Right ventricle myocardium superior (tissue), 1 donor: ENCODE measurements at places on chromosomes 6 and 20. TPM values are rescaled to one million over a fixed set of nuclear protein-coding genes. Genes with fewer than 3 reads are reported as not detected.

GRCh38 chr6:3063733-3064700, 4.3 kb upstream of the RIPK1 start:
- DNase-seq = peak; percentile 98

DNA sequence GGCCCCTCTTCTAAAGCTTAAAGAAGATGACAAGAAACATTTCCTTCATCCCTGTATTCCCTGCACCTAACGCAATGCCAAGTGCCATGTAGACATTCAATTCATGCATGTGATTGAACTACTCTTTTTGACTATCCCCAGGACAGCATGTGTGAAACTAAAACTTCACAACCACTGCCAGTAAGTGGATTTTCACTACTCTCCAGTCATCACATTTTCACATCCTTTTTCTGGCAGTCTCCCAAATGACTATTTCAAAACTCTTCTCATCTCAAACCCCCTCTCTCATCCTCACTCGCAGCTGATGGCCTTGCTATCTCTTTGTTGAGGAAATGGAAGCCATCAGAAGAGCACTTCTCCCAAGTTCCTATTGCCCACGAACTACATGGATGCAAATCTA, 122.6 kb downstream of the OPRM1 start:
- no peak for DNase-seq

Gene CCN2
- 13.9 TPM for total RNA-seq

DNA sequence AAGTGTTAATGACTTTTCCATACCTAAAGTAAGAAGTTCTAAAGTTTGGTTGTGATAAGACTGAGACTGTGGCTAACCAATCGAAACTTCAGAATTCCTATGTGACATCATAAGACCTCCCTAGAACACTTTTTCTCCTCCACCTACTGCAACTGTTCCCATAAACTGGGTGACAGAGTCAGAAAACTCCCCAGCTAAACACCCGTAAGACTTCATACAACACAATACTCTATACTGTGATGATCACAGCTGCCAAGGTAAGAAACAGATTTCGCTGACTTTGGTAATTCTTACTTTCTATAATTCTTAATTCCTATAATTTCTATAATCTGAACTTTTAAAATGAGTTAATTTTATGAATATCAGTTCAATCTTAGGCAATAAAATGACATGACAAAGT, at the start of gene PLN:
PLN (plus strand) TSS at position 161 of the 400 bp plus-strand sequence. CDS start 10,626 bp downstream, outside the sequence.
- DNase-seq = no peak

DNA sequence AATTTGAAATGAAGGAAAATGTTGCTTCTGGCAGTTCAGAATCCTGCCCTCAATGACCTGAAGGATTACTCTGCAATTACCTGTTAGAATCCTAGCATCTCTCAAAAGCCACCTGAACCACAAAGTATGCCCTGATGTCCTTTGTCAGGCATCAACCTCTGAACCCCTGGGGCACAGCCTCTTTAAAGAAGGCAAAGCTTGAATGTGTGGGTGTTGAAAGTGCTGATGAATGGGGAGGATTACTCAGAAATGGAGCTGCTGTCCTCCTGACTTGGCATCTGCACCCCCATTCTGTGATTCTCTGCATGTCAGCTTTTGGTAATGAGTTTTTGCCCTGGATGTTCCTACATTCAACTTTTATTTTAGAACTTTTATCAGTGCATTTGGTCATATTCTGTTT, 179.2 kb downstream of the PKHD1 start:
- DNase-seq = no peak

Gene FNDC11
- total RNA-seq = 0.11 TPM

DNA sequence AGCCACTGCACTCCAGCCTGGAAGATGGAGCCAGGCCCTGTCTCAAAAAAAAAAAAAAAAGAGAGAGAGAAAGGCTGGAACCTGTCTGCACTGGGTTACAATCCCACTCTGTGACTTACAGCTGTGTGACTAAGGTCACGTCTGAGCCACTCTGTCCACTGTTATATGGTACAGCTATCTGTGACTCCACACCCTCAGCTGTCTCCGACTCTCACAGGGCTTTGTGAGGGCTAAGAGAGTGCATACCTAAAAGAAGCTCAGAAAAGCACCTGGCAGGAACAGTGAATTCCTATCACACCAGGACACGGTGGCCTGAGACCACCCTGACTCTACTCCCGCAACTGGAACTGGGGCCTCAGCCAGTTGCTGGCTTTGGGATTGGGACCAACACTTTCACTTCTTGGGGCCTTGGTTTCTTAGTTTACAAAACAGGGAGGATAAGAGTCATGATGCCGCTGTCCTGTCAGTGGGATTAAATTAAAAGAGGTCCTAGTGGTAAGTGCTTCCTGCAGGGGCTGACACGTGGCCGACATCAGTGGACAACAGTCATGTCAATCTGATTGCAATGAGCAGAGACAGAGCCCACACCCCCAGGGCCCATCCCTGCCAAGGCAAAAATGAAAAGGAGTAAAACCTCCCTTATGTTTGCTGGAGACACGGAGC, 5.7 kb upstream of the CD93 start:
- DNase-seq = no peak

DNA sequence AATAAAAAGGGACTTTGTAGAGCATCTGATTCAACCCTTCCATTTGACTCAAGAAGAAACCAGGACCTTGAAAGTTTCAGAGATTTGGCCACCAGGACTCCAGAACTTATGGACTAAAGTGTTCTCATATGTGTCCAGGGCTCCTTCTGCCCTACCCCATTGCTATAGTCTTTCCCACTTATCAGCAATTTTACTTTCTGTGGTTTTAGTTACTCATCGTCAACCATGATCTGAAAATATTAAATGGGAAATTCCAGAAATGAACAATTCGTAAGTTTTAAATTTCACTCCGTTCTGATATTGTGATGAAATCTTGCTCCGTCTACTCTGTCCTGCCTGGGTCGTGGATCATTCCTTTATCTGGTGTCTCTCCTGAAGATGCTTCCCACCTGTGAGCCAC, 259.8 kb downstream of the PHACTR1 start:
- no peak for DNase-seq

Gene SUMO4
- total RNA-seq = 0.22 TPM

DNA sequence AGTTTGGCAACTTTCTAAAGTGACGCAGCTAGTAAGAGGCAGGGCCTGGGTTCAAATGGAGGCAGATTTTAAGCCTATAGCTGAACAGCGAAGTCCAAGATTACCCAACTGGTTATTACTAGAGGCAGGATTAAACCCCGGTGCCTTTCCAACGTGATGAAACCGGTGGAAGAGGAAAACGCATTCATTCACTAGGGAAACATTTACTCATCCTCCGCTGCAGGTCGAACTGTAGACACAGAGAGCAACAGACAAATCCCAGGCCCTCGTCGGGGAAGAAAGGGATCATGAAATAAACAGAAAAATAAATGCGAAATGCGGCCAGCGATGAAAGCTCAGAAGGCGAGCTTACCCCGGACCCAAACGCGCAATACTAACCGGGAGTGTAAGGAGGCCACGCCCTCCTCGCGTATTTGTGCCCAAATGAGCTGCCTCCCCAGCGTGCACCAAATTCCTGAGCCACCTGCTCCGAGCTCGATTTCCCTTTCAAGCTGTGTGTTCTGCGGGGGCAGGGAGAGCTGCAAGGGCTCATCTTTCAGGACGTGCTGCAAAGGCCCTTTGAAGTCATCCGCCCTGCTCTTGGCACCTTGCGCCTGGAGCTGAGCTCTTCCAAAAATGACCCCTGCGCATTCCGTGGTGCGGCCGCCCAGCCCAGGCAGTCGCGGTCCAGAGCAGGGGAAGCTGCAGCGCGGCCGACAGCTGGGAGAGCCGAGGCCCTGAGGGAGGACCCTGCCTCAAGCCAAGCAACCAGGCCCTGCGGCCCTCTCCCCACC, 46.9 kb downstream of the PDYN start:
- peak; percentile 67 for DNase-seq

GRCh38 chr6:110103260-110103659, 76.2 kb downstream of the WASF1 start:
- no peak for DNase-seq

DNA sequence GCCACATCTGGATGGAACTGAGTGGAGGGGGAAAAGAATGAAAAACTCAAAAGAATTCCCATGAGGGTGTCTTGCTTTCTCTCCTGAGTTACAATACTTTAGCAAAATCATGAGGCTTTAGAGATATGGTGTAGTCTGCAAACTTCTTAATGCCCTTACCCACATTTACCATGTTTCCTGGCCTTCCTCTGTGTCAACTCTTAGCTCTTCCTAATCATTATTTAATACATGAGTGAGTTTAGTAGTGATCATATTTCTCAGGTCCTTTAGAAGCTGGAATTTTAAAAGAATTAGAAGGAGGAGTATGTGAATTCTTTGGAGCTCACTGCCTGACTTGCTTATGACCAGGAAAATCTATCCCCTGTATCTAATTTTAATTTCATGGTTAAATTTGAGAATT, 39.0 kb downstream of the STX11 start:
- DNase-seq = no peak

Gene RSPH4A
- not detected for total RNA-seq

GRCh38 chr20:32190616-32191415, 16.7 kb downstream of the PLAGL2 start:
- DNase-seq = no peak
